ENCODE measurements at places on chromosomes 5 and 9. TPM values are rescaled to one million over a fixed set of nuclear protein-coding genes. Genes with fewer than 3 reads are reported as not detected.
A peak's percentile ranks its signal among the peaks of the same experiment; 100 is the strongest.

DNA sequence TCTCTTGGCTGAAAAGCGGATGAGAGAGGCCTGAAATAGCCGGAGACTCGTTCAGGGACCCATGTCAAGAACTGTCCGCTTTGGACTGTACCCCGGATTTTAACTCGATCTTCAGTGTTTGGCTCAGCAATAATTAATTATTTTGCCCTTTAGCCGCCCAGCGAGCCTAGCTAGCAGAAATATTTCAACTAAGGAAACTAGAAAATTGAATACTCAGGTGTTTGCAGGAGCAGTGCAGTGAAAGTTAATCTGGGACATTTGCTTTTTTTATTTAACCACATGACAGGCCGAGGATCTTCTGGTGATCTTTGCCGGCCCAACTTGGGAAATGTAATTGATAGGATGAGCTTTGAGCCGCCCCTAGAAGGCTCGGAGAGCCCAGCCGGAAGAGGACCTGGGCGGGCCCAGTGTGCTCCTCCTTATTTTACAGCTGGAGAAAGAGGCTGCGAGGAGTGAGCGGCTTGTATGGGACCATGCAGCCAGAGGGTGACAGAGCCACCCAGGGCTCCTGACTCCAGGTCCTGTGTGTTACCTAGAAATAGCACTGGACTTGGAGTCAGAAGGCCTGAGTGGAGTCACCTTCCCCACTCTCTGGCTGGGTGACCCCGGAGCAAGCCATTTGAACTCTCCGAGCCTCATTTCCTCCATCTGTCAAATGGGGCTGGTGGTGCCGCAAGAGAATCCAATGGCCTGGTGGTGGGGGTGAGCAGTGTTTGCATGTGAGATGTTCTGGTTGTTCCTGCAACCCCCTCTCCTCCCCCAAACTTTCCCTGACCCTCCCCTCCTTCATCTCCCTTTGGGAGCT lies 2.4 kb downstream of the PPARGC1B start:
- DNase-seq, result peak; percentile 36

DNA sequence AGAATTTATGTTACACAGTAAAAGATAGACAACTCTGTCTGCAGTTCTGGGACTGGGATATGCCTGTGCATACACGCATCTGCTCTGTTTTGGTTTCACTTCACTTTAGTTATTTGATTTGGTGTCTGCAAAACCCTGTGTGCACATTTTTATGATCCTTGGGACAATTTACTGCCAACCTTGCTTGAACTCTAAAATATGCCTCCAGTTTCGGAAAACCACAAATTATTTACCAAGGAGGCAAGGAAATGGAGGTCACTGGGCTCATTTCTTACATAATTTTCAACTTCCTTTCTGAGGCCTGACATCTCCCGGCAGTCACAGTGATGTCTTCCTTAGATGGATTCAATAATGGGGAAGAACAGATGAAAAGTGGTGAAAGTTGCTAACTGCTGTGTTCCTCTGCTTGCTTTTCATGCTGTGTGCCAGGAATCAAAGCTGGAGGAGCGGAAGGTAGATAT lies 61.2 kb upstream of the TAF11L2 start:
- peak; percentile 89 for DNase-seq

DNA sequence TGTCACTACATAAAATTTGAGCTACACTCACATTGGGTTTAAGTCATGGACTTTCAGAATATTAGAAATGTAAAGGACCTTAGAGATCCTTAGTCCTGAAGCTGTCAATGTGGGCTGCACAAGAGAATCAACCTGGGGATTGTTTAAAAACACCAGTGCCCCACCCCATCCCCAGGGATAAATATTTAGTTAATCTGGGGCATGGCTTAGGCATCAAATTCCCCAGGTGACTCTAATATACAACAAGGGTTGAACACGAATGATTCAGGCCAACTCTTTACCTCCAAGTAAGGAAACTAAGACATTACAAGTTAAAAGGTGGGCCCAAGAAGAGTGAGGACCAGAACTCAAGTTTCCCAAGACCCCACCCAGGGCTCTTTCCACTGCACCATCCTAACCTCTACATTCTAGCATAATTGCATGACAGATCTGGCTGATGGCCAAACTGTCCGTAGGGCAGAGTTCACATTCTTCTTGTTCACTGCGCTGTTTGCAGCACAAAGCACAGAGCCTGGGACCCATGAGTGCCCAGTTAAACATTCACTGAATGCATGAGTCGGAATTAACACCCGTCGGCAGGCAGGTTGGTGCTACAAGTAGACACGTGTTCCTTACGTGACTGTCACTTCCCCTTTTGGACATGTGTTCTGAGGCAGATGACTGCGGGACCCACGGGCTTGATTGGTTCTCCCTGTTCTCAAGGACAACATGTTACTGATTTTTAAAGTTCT lies 25.2 kb downstream of the CYFIP2 start:
- no peak for DNase-seq

Gene CAMK4
- total RNA-seq, result 3.2 TPM

DNA sequence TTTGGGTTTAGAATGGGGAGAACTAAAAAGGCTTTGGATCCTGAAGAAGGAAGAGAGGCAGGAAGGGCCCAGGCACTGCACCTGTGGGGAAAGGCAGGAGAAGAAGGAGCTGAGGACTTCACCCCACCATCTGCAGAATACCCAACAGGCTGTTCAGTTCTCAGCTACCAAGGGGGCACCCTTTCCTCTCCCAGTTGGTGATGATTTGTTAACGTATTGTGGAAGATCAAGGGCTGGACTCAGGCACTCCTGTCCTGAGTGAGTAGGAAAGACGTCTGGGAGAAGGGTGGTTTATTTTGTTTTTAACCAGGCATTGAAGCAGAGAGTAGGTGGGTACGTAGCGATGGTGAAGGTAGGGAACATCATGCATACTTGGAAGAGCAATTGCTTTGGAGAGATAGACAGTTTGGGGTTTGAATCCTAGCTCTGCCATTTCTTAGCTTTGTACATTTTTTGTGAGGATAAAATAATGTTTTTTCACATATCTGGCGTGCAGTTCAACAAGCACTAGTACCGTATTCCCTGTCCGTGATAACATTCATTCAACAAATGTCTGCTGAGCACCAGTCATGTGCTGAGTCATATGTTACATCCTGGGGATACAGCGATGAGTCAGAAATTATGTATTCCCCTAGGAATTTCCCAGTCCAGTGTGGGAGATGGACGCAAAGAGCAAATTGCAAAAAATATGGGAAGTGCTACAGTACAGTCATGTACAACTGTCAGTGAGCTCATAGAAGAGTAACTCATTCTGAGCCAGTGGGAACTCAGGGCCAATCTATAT lies 2.1 kb downstream of the MSANTD3 start:
- DNase-seq, result peak; percentile 99

Gene PDE8B
- 0.64 TPM for total RNA-seq

DNA sequence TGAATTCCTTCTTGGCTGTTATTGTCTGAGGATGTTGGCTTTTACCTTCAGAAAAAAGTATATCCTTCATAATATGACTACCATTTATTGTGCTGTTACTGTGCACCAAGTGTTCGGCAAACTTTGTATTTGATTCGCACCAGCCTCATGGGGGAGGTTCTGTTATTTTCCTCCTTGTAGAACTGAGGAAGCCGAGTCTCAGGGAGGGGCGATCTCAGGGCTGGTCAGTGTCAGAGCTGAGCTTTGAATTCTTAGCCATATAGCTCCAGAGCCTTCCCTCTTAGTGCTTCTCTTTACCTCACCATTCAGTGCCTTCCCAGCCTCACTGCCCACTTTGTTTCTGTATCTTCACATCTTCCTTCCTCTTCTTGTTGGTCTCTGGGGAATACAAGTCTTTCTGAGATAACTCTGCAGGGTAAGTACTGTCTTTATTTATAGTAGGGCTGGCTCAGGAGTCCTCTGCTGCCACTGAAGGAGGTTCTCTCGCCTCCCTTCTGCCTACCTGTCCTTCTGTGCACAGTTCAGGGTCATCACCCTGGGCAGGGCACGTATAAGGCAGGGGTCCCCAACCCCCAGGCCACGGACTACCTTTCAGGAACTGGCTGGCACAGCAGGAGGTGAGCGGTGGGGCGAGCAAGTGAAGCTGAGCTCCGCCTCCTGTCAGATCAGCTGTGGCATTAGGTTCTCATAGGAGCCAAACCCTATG lies 48.4 kb downstream of the GALNT10 start:
- DNase-seq, result no peak

Gene IPO11
- total RNA-seq, result 34.5 TPM

DNA sequence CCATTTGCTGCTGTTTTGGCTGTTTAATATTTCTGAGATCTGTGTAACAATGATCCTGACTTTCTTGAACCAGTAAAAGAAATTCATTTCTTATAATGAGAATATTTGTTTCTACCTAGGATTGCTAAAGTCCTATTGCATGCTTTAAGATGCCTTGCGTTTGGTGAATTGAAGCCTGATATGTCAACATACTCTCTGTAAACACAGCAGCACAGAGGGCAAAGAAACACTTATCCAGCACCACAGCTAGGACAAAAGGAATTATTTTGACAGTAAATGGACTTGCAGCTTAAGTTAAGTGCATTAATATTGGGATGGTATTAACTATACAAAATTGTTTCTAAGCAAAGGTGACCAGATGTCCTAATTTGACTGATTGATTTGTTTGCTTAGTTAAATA lies 2031.2 kb upstream of the CDH6 start:
- DNase-seq, result no peak

DNA sequence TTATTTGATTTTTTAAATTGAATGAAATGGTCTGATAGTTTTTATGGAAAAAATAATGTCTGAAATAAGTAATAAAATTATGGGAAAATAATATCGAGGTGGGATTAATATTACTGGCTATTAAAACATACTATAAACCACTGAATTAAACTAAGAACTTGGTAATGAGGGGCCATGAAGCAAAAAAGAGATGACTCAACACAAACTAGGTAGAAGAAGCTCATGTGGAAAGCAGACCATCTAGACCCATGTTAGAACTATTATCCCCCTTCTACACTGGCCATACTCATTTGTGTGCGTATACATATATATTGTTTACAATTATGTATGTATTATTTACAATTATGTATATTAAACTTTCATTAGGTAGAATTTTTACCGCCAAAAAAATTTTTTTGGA lies 8.5 kb upstream of the GPR150 start:
- no peak for DNase-seq

DNA sequence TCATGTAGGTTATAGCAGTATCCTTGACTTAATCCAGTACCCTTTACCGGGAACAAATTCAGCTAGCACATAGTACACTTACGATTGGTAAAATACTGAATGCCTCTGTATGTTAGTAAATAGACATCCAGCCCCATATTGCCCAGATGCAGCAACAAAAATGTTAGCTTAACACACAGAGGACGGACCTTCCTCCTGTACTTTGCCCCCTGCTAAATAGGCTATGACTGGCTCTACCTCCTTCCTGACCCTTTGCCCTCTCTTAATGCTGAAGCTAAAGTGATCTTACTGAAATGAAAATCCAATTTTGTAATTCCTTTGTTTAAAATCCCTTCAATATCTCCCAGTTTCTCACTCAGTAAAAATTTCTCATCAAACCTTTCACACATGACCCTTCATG lies 183.1 kb downstream of the PARP8 start:
- DNase-seq, result no peak

DNA sequence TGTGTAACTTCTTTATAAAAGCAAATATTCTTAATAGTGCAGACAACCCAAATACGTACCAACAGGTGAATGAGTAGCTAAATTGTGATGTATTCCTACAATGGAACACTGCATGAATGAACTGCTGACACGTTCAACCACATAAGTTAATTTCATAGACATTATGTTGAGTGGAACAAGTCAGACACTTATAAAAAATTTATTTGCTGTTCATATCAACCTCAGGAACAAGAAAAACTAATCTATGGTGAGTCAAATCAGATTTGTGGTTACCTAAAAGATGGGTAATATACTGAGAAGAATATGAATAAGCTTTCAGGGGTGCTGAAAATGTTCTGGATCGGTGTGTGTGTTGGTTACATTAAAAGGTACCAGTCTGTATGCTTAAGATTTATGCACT lies 35.7 kb downstream of the INVS start:
- no peak for DNase-seq

DNA sequence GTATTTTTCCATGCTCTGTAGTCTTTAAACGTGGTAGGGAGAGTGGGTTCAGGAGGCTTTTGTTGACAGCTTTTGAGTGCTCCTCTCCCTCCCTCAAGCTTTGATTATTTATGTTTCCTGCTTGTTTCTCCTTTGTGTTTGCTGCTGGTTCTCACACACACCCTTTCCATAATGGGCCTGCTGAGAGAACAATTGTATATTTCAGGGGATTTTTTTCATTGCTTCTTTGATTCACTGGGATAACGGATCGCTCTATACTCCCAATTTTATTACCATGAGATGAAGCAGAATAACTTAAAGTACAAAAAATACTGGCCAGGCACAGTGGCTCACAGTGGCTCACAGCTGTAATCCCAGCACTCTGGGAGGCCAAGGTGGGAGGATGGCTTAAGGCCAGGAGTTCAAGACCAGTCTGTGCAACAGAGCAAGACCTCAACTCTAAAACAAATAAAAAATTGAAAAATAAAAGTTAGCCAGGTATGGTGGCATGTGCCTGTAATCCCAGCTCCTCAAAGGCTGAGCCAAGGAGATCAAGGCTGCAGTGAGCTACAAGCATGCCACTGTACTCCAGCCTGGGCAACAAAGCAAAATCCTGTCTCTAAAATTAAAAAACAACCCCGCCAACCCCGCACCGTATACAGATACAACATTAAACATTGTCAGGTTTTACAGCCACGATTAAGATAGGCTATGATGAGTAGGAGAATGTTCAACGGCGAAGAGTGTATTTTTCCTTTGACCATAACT lies 66.9 kb downstream of the USP20 start:
- DNase-seq, result no peak

- peak; percentile 49 for DNase-seq
These were observed 33.5 kb upstream of the ZSWIM6 start for GRCh38 chr5:61298580-61298979.

DNA sequence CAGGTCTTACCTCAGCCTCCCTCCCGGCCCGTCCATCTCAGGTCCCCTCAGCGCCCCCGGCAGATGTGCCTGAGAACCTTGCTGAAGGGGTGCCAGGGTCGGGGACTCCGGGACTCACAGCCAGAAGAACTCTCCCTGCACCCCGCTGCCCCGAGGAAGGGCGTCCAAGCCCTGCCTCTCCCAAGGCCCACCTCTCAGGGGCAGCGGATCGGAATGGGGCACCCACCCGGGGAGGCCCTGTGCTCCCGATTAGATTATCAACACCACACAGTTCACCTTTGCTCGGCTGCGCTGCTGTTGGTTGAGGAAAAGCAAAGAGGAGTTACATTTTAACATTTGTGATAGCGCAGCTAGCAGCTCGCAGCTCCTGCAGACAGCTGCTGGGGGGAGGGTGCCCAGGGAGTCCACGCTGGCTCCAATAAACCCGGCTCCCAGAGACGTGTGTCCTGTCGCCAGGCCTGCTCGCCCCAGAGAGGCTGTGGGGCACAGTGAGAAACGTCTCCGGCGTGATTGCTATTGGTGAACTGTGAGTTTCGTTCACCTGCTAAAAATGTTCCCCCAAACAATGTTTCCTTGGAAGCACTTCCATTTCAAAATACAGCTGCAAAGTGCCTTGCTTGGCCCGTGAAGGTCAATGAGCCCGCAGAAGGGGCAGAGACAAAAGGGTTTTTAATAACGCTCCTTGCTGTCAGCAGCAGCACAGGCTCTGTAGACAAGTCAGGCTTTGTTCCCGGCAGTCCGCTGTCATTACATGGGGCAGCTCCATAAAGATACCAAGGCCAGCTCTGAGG lies 18.6 kb upstream of the SLC6A19 start:
- DNase-seq, result no peak
